ENCODE measurements at places on chromosomes 6 and 20. TPM values are rescaled to one million over a fixed set of nuclear protein-coding genes. Genes with fewer than 3 reads are reported as not detected.

Gene RGS17
- 1.5 TPM for total RNA-seq

Gene SNAI1
- 0.86 TPM for total RNA-seq

Gene SRSF12
- total RNA-seq, result 0.46 TPM

Gene CDKAL1
- total RNA-seq, result 21.8 TPM

Gene ARG1
- total RNA-seq, result not detected

Gene C6orf163
- 0.56 TPM for total RNA-seq

Gene FAM217A
- not detected for total RNA-seq

- DNase-seq, result no peak
These were observed 92.2 kb downstream of the UNC5CL start for GRCh38 chr6:40946738-40947301.

GRCh38 chr20:48970681-48971365, 49.3 kb downstream of the ARFGEF2 start:
- DNase-seq, result no peak

DNA sequence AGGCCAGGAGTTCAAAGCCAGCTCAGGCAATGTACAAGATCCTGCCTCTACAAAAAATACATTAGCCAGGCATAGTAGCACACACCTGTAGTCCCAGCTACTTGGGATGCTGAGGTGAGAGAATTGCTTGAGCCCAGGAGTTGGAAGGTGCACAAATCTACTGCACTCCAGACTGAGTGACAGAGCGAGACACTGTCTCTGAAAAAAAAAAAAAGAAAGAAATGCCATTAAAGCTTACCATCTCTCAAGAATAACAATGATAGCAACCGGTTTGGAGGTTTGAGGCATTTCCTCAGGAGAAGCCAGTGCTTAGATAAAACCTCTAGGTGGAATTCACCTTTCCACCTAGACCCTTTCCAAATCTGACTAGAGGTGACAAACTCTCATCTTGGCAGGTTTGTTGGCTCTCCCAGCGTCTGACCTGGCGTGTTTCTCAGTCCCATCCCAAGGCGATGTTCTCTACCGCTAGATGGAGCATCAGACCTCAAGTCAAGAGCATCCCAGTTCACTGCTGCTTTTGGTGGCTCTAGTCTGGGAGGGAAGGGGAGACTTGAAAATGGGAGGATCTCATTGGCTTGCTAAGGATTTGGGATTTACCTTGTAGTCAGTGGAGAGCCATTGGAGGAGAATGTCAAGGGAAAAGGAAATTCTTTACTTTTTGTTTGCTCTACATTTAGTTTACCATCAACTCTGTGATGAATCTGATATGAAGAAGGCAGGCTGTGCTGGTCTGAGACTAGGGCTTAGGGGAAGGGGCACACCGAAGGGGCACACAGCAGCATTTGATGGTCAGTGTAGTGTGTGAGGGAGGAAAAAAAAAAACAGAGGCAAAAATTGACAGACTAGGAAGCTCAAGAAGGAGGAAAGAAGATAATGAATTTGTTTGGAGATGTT, 67.9 kb downstream of the NCOA7 start:
- peak; percentile 19 for DNase-seq

DNA sequence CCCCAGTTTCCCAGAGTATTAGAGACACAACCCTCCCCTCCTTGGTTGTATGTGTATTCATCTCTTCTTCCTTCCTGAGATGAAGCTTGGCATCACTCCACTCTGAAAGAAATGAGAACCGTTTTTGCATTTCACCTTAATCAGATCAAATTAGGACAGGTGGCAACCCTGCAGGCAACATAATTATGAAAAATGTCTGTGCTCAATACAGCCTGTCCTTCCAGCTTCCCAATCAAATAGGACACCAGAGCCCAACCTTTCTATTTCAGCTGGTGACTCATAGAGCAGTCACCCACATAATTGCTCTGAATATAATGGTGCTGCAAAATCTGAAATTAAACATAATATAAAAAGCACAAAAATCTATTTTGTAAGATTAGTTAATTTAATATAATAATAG, 310.2 kb upstream of the AGPAT4 start:
- no peak for DNase-seq

DNA sequence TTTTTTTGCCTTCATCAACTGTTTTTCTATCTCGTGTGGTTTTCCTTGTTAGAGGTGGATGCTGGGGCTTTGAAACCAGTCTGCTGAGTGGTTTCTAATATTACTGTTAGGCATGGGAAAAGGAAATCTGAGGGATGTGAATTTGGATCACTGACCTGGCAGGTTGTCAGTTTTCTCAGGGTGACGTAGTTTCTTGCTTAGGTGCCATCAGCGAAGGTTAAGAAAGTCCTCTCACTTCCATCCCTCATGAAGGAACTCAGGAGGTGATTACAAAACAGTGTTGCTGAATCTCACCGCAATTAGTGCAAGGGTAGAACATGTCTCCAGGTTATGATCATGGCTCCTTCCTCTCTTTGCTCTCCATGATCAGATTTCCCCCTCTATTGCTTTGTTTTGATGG, 135.9 kb downstream of the SOX4 start:
- DNase-seq, result no peak

GRCh38 chr6:21898107-21898796, 304.7 kb downstream of the SOX4 start:
- DNase-seq, result no peak

DNA sequence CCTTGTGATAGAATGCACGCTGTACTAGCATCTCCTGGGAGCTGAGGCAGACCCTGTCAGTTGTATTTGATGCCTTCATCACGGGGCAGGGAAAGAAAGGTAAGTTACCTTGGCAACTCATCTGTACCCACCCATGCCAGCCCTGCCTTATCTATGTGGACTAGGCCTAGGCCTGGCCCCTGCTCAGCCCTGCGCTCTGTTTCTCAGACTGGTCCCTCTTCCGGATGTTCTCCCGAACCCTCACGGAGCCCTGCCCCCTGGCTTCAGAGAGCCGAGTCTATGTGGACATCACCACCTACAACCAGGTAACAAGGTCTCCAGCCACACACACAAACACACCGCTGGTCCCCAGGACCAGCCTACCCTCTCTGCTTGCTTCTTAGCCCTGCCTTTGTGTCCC, 4.2 kb downstream of the PIGT start:
- no peak for DNase-seq

- DNase-seq, result no peak
These were observed 171.2 kb upstream of the SUPT3H start for GRCh38 chr6:45548657-45549515.

DNA sequence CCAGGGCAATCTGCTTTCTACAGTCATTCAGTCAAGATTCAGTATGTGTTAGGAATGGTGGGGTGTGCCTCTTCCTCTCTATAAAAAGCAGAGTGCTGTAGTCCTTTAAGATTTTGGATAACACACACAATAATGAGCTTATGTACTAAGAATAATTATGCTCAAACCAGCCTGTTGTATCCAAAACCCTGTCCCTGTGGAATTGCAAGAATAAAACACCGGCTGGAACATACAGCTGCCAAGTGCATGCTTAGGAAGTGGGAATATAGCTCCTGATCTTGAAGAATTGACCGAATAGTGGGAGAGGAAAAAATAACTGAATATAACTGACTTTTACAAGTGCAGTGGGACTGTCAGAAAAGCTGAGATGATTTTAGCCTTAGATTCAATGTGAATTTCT, 979 bp upstream of the MOCS1 start:
- no peak for DNase-seq

DNA sequence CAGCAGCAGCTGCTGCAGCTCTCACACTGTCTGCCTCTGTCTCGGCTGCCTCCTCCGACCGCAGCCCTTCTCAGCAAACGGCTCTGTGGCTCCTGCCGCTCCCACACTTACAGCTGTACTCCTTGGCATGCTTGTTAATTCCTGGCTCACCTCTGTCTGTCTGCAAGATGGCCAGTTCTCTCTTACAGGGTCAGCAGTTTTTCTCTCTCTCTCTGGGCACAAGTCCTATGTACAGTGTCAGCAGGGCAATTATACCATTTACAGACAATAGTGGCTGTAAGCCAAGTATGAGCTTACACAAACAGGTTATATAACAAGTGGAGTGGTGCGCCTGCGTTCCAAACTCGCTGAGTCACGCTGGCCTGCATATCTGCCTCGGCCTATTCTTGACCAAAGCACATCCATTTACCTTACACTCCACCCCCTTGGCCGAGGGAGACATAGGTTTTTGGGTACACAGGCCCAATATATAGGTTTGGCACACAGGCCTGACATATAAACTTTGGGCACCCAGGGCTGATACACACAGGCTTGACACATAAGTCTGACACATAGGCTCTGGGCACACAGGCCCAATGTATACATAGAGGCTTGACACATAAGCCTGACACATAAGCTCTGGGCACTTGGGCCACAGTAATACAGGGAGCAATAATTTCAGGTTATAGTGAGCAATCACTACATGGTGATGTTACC, 4.4 kb downstream of the ZKSCAN3 start:
- peak; percentile 69 for DNase-seq

DNA sequence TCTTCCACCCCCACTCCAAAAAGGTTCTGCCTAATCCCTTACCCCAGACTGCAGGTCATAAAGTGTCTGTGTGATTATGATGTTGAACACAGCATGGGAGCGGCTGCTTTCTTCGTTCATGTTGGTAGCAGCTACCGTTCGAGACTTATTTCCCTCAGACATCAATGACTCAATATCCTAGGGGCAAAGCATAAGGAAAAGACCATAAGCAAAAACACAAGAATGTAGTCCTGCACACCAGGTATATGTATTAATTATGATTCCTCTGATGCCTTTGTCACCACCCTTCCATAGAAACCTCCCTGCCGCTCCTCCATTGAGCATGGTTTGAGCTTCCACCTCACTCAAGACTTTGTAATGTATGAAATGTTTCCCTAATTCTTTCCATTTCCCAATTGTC, 137.2 kb downstream of the KIF13A start:
- DNase-seq, result no peak

GRCh38 chr6:123263981-123264380, 267.9 kb downstream of the CLVS2 start:
- no peak for DNase-seq

DNA sequence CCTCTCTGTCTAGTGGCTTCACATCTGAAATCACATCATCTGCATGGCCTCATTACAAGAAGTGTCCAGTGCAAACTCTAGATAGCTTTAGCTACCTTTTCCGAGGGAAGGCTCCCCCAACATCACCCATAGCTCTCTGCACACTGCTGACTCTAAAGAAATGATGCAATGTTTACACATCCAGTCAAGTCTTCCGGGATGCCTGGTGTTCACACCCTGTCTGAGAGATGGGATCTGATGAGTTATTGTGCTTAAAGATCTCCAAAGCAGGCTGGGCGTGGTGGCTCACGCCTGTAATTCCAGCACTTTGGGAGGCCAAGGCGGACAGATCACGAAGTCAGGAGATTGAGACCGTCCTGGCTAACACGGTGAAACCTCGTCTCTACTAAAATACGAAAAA, 404.6 kb upstream of the IRAK1BP1 start:
- DNase-seq, result no peak

GRCh38 chr20:46562373-46563169, 12.1 kb upstream of the OCSTAMP start:
- no peak for DNase-seq

- no peak for DNase-seq
These were observed 36.5 kb downstream of the TGM6 start for GRCh38 chr20:2417213-2417541.

DNA sequence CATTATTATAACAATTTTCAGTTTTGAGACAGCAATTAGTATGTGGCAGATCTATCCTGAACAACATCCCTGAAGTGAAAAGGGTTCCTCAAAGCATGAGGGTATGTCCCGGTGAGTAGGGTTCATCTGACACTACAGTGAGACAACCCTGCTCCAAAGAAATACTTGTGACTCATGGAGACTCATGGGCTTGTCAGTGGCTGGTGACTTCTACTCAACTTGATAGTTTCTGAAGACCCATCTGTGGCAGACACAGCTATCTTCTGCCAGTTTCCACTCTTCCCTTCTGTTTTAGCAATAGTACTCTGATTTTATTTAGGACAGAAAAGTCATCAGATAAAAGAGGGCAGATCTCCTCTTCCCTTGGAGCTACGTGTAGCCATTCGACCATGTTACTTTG, 41.4 kb downstream of the MAP3K7 start:
- DNase-seq, result no peak

DNA sequence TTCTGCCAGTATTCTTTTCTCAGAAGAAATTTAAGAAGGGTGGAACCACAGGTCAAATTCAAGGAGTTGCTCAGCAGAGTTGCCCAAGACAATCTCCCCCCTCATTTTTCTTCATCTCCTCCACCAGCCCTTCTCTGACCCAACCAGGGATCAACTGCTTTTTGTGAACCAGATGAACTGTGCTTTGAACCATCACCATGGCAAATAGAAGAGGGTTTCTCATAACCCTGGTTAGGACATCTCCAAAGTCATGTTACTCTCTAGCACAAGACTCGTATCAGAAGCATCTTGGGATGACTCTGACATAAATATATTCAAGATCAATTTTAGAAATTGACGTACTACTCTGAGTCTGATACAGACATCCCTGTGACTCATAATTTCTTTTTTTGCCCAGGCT, 130.7 kb downstream of the ALDH8A1 start:
- DNase-seq, result no peak

- no peak for DNase-seq
These were observed 133.6 kb upstream of the TRAF3IP2 start for GRCh38 chr6:111739257-111739696.

DNA sequence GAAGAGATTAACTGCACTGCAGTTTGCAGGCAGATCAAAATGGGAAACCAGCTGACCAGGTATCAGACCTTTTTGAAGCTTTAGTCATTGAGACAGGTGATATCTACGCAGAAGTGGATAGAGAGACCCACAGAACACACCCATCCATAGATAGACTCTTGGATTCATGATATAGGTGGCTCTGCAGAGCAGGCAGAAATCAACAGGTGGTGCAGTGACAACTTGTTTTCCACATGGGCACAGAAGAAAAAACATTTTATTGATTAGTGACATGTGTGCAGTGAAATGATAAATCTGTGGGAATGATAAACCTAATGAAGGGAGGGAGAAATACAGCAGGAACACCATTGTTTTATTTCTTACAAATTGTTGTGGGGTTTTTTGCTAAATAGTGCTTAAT, 45.2 kb downstream of the NUDT3 start:
- DNase-seq, result no peak

- DNase-seq, result no peak
These were observed 80.4 kb downstream of the DHX35 start for GRCh38 chr20:39042279-39043150.

- DNase-seq, result no peak
These were observed 28.2 kb upstream of the PLAGL1 start for GRCh38 chr6:144036064-144036834.

- DNase-seq, result no peak
These were observed 31.7 kb upstream of the TPD52L1 start for GRCh38 chr6:125121894-125122293.

DNA sequence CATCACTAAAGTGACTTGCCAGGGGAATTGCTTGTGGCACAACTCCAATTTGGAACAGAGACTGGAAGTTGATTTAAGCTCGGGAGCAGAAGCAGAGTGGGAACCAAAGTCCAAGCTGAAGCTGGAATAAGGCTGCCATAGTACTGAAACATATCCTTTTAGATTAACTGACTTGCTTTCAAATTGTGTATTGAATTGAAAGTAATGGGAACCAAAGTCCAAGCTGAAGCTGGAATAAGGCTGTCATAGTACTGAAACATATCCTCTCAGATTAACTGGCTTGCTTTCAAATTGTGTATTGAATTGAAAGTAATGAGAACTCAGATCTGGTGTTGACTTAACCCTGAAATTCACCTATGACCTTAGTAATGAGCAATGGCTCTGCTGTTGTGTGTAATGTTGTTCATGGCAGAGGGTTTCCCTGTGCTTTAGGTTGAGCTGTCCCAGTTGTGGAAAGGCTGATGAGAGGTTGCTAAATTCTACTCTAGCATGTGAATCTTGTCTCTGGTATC, 40.2 kb downstream of the CENPW start:
- DNase-seq, result no peak

All from pulmonary artery endothelial cell (primary cell).